ENCODE measurements at places on chromosomes 3 and 15. TPM values are rescaled to one million over a fixed set of nuclear protein-coding genes. Genes with fewer than 3 reads are reported as not detected.

CCR5 gene
- 54.3 TPM for total RNA-seq

STAC gene
- not detected for total RNA-seq

CAPN3 gene
- total RNA-seq: 4.5 TPM

CGNL1 gene
- total RNA-seq: not detected

TRPC1 gene
- total RNA-seq: 0.81 TPM

ITPKA gene
- total RNA-seq: 2.1 TPM

CHRNA7 gene
- total RNA-seq: 0.32 TPM

IGDCC3 gene
- total RNA-seq: not detected

MRAS gene
- not detected for total RNA-seq

PRSS50 gene
- total RNA-seq: not detected

TSEN2 gene
- total RNA-seq: 13.3 TPM

CDC25A gene
- total RNA-seq: 25.6 TPM

TMEM212 gene
- total RNA-seq: not detected

ISLR gene
- total RNA-seq: not detected

GABRR3 gene
- not detected for total RNA-seq
